Smooth muscle cell of bladder (primary cell): ENCODE measurements at places on chromosomes 4 and X. TPM values are rescaled to one million over a fixed set of nuclear protein-coding genes. Genes with fewer than 3 reads are reported as not detected.

The CRLF2 gene
- total RNA-seq = not detected in 2 replicates

The HSD17B13 gene
- 0.14 and 0.18 TPM in 2 replicates for total RNA-seq

The CACNA1F gene
- total RNA-seq = not detected in 2 replicates

The ZCCHC12 gene
- under 0.01 TPM in 1 of 2 replicates, not detected in the other for total RNA-seq

The DUSP21 gene
- total RNA-seq = not detected in 2 replicates

The CLIC2 gene
- total RNA-seq = 3.7 and 3.9 TPM in 2 replicates

The GAGE13 gene
- total RNA-seq = not detected in 2 replicates

The HPGD gene
- under 0.01 and 0.09 TPM in 2 replicates for total RNA-seq

The VCX3B gene
- not detected in 2 replicates for total RNA-seq

The ODAPH gene
- total RNA-seq = not detected in 2 replicates

The F9 gene
- total RNA-seq = not detected in 2 replicates

The C4orf51 gene
- not detected in 2 replicates for total RNA-seq

The SSX1 gene
- total RNA-seq = 0.18 TPM in 1 of 2 replicates, not detected in the other

The SYTL4 gene
- 4.3 and 5.5 TPM in 2 replicates for total RNA-seq

The SLC26A1 gene
- 0.18 and 0.28 TPM in 2 replicates for total RNA-seq

The ALPK1 gene
- total RNA-seq = 20.3 and 25.7 TPM in 2 replicates

The PLP1 gene
- under 0.01 and 0.18 TPM in 2 replicates for total RNA-seq

The FGF13 gene
- 2.2 and 4.8 TPM in 2 replicates for total RNA-seq

The MND1 gene
- 3.1 TPM in 2 replicates for total RNA-seq
